ENCODE measurements at places on chromosomes 5 and 9. TPM values are rescaled to one million over a fixed set of nuclear protein-coding genes. Genes with fewer than 3 reads are reported as not detected.

DNA sequence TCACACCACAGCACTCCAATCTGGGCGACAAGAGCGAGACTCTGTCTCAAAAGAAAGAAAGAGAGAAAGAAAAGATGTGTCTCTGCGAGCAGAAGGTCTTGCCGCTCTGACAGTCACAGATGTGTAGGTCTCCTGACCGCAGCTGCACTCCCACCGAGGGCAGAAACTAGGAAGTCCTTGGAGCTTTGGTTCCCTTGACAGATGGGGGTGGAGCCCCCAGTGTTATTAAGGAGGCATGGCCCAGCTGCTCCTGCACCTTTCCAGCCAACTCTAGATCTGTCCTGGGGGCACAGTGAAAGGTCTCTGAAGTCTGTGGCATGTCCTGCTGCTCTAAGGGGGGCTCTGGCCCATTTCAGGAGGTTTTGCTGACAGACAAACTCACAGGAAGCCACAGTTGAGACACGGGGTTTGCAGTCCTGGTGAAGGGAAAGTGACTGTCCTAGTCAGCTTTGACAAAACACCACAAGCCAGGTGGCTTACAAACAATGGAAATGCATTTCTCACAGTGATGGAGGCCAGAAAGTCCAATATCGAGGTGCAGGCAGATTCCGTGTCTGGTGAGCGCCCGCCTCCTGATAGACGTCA is 9.0 kb upstream of the DIPK1B start:
- no peak for DNase-seq
- H3K4me1 ChIP-seq = no peaks in the 10 kb centered on the region
- H3K27ac ChIP-seq = no peak overlapping the region
- no peaks in the 10 kb centered on the region for H3K36me3 ChIP-seq
- H3K4me3 ChIP-seq = no peak overlapping the region

DNA sequence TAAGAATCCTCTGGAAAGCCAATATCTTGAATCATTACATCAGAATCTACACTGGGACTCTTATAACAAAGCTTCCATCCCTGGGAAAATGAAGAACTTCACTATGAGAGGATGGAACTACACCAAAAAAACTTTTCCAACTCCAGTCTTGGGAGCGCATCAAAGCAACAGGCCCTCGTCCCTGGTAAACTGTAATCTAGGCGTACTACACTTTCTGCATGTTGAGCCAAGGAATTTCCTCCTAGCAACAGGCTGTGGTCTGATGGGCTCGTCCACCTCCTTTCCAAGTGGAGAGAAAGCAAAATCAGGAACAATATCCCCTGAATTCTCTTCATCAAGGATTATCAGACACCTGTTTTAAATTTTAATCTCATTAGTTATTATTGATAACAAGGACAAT is 94.1 kb downstream of the NFIB start:
- peak overlapping the region; percentile 34 for H3K27ac ChIP-seq
- DNase-seq = no peak
- H3K4me3 ChIP-seq = no peak overlapping the region
- H3K4me1 ChIP-seq = peaks cover 33% of the 10 kb centered on the region
- H3K36me3 ChIP-seq = no peaks in the 10 kb centered on the region

DNA sequence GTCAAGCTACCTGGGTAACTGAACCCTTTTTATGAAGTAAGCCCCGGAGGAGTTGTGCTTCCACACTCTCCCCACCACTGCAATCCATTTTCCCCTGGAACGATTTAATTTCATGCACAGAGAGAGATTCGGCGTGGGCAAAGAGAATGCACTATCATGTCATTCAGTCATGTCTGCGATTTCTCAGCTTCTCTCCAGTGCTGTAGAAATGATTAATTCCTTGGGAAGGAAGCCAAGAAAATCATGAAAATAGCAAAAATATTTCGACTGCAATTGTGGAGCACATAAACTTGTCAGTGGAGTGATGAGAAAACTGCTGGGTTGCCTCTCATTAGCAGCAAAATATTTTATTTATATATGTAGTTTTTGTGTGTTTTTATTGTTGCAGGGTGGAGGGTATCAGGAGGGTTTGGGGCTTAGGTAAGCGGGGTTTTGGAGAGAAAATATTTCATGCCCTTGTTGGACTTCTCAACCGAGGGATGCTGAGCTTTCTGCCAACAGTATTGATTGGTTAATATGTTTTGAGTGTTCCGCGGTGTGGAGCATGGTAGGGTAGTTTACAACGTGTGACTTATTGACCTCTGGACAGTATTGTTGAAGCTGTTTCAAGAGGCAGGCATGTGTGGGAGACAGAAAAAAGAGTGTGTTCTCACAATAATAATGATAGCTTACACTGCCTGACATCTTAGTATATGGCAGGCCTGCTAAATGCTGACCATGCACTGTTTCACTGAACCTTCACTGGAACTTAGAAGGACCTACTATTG is 69.3 kb downstream of the SGCD start:
- peaks cover 10% of the 10 kb centered on the region for H3K4me1 ChIP-seq
- H3K4me3 ChIP-seq = no peak overlapping the region
- H3K36me3 ChIP-seq = no peaks in the 10 kb centered on the region
- H3K27me3 ChIP-seq = no peaks in the 10 kb centered on the region
- no peak overlapping the region for H3K27ac ChIP-seq

GRCh38 chr5:142770650-142771609 is 753 bp downstream of the ARHGAP26 start:
- peak overlapping the region; percentile 89 for H3K27ac ChIP-seq
- DNase-seq = peak; percentile 83
- H3K4me3 ChIP-seq = peak overlapping the region; percentile 86
- H3K36me3 ChIP-seq = no peaks in the 10 kb centered on the region
- H3K4me1 ChIP-seq = peaks cover 16% of the 10 kb centered on the region

DNA sequence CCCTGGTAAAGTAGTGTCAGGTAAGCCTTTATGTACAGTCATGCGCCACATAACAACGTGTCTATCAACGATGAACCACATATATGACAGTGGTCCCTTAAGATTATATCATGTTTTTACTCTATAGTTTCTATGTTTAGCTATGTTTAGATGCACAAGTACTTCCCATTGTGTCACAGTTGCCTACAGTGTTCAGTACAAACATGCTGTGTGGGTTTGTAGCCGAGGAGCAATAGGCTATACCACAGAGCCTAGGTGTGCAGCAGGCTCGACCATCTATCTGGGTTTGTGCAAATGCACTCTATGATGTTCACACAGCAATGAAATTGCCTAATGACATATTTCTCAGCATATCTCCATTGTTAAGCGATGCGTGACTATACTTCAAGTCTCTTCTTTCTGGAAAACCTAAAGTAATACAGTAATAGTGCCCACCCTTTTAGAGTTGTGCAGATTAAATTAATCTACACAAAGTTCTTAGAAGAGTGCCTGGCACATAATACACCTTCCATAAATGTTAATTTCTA is 295.9 kb downstream of the ARHGAP26 start:
- H3K36me3 ChIP-seq = peaks cover 21% of the 10 kb centered on the region
- no peak overlapping the region for H3K27ac ChIP-seq
- DNase-seq = no peak
- H3K4me1 ChIP-seq = peaks cover 33% of the 10 kb centered on the region

GRCh38 chr5:78500028-78500427 is 139.6 kb downstream of the SCAMP1 start:
- no peak for DNase-seq
- no peaks in the 10 kb centered on the region for H3K36me3 ChIP-seq
- H3K27me3 ChIP-seq = no peaks in the 10 kb centered on the region
- H3K4me3 ChIP-seq = no peak overlapping the region

GRCh38 chr5:53934151-53934820 is 373.8 kb downstream of the NDUFS4 start:
- no peaks in the 10 kb centered on the region for H3K27me3 ChIP-seq
- no peaks in the 10 kb centered on the region for H3K4me1 ChIP-seq
- no peak for DNase-seq
- no peak overlapping the region for H3K4me3 ChIP-seq
- H3K36me3 ChIP-seq = no peaks in the 10 kb centered on the region

GRCh38 chr5:39943811-39944210 is 519.0 kb upstream of the DAB2 start:
- H3K27ac ChIP-seq = no peak overlapping the region
- H3K36me3 ChIP-seq = no peaks in the 10 kb centered on the region
- DNase-seq = no peak
- H3K4me1 ChIP-seq = no peaks in the 10 kb centered on the region

Gene PLEKHG4B
- not detected for total RNA-seq

Gene CSF1R
- total RNA-seq = 70.9 TPM

Gene MED27
- 19.4 TPM for total RNA-seq

Gene PCDHGA11
- 5.3 TPM for total RNA-seq

Gene TRPM3
- total RNA-seq = 3.3 TPM

Gene ADAMTS13
- 3.5 TPM for total RNA-seq

Gene FLT4
- 53.5 TPM for total RNA-seq

Data from ascending aorta (tissue), 2 donors.